ENCODE measurements at places on chromosomes 16 and 17.

DNA sequence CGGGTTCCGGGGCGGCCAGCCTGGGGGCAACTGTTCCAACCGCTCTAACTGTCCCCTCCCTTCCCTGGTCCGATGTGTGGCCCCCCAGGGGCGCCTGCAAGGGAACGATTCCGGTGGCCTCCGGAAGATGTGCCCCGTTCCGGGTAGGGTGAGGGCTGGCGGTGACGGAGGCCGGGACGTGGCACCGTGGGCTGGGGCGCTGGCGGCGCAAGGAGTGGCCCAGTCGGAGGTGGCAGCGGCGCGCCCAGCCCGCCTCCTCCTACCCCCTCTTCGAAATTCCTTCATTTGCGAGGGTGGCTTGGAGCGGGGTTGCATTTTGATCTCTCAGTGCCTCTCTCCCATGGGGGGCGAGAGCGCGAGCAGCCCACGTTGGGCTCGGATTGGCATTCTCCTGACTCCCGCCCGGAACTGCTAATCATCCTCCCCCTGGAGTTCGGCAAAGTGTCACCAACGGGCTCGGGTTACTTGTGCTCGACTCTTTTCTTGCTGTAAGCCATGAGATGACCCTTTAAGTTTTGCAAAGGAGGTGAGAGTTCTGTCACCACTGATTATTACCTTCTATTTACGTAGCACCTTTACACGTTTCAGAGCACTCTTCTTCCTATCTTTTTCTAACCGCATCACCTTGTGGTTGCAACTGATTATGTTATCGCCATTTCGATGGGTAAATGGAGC, 622 bp downstream of the NDEL1 start:
- peak; percentile 6 for DNase-seq

GRCh38 chr17:4256952-4257351, 6.8 kb downstream of the ANKFY1 start:
- peak; percentile 17 for DNase-seq

- peak; percentile 6 for DNase-seq
Measured at GRCh38 chr16:81484908-81485624, 40.5 kb downstream of the CMIP start.

GRCh38 chr17:43911904-43912303, 4.6 kb upstream of the MPP2 start:
- DNase-seq: no peak

DNA sequence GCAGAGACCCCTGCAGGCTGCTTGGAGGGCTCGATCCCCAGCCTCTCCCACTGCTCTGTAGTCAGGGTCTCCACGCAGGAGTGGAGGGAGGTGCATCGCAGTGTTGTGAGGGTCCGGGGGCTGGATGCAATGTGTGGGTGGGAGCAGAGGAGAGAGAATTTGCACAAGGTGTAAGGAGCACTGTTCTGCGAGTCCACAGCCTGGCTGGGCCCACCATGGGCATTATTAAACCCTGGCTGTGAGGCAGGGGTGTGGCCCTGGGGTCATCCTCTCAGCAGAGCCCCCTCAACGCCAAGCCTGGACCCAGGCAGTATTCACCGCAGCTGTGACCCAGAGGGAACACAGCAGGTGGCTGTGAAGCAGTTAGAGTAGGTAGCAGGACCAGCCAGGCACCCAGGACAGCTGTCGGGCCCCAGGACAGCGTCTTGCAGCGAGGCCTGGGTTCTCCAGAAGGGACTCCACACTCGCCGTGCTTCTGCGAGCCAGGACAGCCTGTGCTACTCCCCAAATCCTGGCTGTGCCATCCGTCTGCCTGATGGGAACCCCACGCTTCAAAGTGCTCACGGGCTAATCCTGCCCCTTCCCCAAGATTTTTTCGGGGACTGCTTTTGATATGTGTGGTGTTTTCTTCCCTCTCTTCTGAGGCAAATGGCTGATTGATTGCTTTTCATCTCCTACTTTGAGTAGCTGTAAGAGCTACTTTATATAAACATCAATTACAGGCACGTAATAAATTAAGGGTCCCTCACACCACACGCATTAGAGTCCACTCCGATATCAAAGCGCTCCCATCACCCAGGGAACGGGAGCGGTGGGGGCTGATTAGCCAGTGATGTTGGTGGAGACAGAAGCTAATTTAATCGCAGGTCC, 100.9 kb upstream of the GSE1 start:
- DNase-seq: no peak

DNA sequence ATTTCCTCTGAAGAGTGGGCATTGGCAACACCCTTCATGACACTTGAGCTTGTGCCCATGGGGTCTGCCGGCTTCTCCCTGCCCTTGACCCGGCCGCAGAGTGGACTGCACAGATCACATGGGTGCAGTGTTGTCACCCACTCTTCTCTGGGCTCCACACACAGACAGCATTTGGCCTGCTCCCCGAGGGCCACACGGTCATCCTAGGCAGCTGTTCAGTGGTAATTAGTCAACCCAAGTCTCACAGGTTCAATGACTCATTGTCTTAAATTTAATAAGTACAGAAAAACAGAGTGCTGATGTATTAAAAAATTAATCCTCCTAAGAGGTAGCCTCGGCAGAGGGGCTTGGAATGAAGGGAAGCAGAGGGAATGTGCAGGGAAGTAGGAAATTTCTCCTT, 204.8 kb downstream of the MSI2 start:
- DNase-seq: peak; percentile 8

DNA sequence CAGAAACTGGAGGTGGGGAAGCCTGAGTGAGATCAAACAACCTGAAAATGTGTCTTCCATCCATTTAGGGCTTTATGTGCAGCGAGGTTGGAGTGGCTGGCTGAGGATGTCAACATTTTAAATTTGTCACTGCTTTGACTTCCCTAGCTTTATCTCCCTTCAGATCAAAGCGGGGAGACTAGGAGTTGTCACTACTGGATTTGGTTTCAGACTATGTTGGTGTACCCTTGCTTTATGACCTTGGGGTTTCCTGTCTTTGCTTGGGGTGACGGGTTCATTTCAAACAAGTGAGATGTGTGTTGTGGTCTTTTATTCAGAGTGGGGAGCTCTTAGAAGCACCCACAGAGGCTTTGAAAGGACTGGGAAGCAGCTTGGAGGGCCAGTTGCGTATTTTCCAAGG, 25.6 kb downstream of the MSI2 start:
- DNase-seq: no peak

DNA sequence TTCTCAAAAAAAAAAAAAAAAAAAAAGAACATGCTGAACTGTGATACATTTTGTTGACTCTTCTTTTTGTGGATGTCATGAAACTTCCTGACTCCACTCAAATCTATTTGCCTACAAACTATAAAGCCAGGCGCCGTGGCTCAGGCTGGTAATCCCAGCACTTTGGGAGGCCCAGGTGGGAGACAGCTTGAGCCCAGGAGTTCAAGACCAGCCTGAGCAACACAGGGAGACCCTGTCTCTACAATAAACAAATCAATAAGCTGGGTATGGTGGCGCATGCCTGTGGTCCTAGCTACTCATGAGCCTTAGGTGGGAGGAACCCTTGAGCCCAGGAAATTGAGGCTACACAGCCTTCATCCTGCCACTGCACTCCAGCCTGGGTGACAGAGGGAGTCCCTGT, 1.5 kb upstream of the NT5C start:
- no peak for DNase-seq

GRCh38 chr17:34665819-34666763, 86.7 kb downstream of the TMEM132E start:
- no peak for DNase-seq

DNA sequence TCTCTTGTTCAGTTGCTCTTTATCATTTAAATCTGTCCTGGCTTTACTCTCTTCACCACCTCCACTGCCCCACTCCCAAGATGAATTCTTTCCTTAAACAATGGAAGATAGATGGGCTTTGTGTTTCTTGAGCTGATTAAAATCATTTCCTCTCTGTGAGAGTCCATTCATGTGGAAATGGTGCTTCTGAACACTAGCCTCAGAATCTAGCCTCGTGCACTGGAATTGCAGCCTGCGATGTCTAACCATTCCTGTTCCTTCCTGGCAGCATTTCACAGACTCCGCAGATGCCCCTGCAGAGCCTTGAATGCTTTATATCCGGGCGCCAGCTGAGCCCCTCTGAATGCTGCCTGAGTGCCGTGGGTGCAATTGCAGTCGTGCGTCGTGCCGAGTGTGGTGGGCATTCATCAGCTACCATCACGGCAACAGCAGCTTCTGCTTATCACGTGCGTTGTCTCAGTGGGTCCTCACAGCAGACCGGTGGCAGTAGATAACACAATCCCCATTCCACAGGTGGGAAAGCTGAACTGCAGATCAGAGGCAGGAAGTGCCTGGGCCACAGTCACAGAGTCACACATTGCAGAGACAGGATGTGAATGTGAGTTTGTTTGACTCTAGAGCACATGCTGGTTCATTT, 172.8 kb upstream of the WSCD1 start:
- DNase-seq: no peak

DNA sequence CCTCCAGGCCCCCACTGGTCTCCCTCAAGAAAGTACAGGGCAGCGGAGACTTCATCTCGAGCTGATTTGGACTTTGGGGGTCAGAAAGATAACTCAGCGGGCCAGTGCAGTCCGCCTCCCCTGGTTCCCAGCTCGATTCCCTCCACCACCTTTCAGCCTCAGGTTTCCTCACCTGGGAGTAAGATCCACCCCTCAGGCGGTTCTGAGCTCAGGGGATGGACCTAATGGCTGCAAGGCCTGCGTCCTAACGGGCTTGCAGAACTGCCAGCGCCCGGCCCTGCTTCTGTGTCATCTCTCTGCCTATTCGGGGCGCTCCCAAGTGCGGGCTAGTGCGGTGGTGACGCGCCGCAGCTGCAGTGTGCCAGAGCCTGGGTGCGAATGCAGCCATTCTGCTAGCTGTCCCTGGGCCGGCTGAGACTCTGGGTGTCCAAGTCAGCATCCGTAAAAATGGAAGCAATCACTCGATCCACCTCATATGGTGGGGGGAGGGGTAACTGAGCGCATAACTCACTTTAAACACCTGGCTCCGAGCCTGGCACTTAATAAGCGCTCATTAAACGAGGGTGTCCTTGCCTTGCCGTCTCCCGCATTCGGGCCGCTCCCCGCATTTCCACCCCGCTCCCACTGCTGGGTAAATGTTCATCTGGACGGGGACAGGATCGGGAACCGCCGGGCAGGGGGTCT, 129.6 kb upstream of the LHX1 start:
- DNase-seq: no peak

- DNase-seq: peak; percentile 55
Measured at GRCh38 chr16:83143788-83144187, 517.0 kb downstream of the CDH13 start.

- no peak for DNase-seq
Measured at GRCh38 chr17:80453998-80454556, 22.3 kb downstream of the NPTX1 start.

DNA sequence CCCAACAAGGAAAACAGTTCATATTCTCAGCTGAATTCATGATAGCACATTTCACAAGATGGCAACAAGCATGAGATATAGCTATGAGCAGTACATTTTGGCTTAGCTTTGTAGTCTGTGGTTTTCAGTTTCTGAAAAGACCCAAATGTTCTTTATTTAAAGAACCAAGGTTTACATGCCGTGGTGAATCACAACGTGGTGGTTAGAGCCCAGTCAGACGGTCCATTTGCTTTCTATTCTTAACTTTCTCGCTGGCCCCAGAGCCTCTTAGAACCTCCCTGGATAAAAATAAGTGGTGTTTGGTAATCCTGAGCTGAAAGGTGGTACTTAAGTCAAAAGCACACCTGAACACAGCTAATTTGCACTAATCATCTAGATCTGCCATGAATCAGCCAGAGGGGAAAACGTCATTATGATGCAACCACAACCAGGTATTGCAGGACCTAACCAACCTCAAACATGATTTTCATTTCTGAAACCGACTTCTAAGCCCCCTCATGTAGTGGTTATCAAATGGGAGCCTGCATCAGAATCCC, 18.6 kb upstream of the HAPSTR1 start:
- peak; percentile 65 for DNase-seq

DNA sequence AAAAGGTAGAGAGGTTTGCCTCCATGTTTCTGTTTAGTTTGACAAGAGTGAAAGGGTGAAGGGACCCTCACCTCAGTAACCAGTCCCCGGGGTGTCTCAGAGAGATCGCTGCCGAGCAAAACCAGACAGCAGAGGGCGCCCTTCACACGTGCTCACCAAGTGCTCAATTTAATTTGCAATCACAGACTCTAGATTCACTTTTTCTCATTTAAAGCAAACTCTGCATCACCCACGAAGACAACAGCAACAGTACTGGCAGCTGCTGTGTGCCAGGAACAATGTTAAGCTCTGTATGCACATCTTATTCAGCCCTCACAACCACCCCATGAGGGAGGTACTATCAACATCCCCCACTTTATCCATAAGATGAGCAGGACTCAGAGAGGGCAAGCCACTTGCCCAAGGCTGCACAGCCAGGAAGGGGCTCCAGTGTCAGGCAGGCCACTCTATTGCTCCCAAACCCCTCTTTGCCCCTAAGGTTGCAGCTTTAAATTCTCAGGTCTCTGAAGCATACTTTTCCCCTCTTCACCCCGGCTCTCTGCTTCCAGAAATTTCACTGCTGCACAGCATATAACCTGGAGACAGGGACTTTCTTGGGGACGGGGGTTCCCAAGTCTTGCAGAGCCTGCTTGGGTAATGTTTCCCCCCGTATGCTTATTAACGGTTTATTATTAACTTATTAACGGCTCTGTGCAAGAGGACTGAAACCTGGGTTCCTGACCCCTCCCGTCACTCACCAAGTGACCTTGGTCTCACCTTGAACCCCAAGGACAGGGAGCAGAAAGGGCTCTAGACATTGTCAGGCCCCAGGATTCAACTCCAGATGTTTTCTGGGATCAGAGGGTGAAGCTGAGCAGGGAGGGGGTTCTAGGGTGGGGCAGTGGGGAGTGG, 70.9 kb downstream of the CNGB1 start:
- DNase-seq: peak; percentile 50

DNA sequence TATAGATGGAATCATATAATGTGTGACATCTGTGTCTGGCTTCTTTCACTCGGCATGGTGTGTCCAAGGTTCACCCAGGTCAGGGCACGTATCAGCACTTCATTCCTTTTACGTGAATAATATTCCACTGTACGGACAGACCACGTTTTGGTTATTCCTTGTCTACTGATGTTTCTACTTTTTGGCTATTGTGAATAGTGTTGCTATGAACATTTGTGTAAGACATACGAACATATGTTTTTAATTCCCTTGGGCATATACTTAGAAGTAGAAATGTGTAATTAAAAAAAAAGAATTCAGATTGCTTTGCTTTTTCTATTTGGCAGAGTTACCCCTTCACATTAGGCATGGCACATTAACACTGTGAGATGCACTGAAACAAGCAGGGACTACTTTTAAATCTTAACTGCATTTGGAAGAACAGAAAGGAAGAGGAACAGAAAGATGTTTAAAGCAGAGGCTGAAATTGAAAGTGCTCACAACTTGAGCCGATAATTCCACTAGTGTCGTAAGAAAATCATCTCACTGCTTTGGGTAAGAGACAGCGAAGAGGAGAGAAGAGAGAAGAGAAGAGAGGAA, 105.3 kb downstream of the VPS53 start:
- DNase-seq: no peak

GRCh38 chr17:13222975-13223374, 205.1 kb upstream of the ELAC2 start:
- DNase-seq: no peak

GRCh38 chr16:11313493-11314308, 31.6 kb upstream of the RMI2 start:
- DNase-seq: no peak

DNA sequence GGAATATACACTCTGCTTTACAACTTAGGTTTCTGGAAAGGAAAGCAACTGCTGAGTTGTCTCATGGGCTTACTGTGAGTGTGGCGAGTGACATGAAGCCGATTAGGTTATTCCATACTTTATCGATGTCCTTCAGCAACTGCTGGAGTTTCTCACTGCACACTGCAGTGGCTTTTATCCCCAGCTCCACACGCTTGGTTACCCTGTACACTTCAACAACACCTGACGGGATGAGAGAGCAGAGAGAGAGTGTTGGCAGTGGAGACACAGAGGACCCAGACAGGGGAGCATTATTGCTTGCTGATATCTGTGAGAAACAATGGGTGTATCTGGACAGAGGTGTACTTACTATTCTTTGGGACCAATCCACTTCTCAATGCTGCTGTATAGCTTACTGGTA, 46.2 kb downstream of the DUSP14 start:
- no peak for DNase-seq

All from RCC 7860 (cell line).